ENCODE measurements at places on chromosomes 11 and 22. TPM values are rescaled to one million over a fixed set of nuclear protein-coding genes. Genes with fewer than 3 reads are reported as not detected.

The TUBA8 gene
- 3.7 TPM for total RNA-seq

The ACRV1 gene
- total RNA-seq: not detected

DNA sequence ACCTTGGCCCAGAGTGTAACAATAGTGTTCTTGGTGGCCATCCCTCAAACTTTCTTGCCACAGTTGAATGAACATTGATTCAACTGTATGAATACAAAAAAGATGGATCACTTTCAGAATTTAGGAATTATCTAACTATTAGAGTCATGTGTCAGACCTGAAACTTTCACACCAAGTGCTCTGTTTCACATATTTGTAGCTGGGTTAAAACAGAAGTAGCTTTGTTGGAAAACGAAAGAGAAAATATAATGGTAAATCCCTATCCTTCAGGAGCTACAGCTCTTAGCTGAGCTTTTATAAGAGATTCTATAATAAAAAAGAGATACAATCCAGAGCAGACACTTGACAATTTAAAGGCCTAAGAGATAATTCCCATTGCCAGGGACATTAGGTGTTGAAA is 719.3 kb downstream of the JRKL start:
- DNase-seq: no peak
- no peaks in the 10 kb centered on the region for H3K27me3 ChIP-seq
- H3K4me3 ChIP-seq: no peak overlapping the region
- no peaks in the 10 kb centered on the region for H3K4me1 ChIP-seq

- no peak for DNase-seq
- no peak overlapping the region for H3K27ac ChIP-seq
- H3K36me3 ChIP-seq: no peaks in the 10 kb centered on the region
- no peaks in the 10 kb centered on the region for H3K4me1 ChIP-seq
These were observed 919.3 kb downstream of the NTM start for GRCh38 chr11:132289590-132290256.

DNA sequence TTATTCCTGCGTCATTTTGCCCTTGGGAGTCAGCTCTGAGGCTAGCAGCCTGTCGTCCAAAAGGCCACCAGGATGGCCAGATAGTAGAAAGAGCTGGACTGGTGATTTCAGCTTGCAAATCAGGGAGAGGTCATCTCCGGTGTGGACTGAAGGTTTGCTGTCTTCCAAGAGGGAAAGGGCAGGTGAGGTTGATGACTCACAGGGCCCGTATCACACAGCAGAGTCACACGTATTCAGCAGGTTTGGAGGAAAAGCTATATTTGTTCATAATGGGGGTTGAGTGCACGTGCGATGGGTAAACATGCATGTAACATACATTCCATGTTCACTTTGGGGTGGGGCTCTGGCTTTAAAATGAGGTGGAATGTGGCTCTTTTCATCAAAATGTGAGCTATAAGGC is 25.6 kb downstream of the MRPL21 start:
- H3K4me1 ChIP-seq: no peaks in the 10 kb centered on the region
- no peaks in the 10 kb centered on the region for H3K36me3 ChIP-seq
- H3K27ac ChIP-seq: no peak overlapping the region
- H3K4me3 ChIP-seq: no peak overlapping the region
- H3K27me3 ChIP-seq: no peaks in the 10 kb centered on the region
- DNase-seq: no peak

- no peak overlapping the region for H3K4me3 ChIP-seq
- peaks cover 2% of the 10 kb centered on the region for H3K36me3 ChIP-seq
- no peaks in the 10 kb centered on the region for H3K27me3 ChIP-seq
- H3K4me1 ChIP-seq: no peaks in the 10 kb centered on the region
These were observed 19.9 kb upstream of the BACE1-AS start for GRCh38 chr11:117271208-117271607.

Measured in natural killer cell (primary cell).